ENCODE measurements at places on chromosomes 4 and X.
A peak's percentile ranks its signal among the peaks of the same experiment; 100 is the strongest.

DNA sequence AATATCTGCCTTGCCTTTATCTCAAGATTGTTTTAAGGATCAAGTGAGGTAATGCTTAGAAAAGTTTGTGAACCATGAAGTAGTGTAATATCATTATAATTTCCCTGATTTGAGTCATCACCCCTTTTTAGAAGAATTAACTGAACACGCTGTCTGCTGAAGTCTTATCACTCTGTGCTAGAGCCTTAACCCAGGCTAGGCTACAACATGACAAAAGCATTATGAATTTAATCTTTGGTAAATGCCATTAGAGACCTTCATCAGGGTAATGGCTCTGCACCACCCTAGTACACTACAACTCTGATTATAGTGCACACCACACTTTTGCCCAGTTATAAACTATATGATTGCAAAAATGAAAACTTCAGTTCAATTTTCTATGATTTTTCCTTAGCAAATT, 118.3 kb downstream of the ADGRL3 start:
- H3K27me3 ChIP-seq, result no peaks in the 10 kb centered on the region
- DNase-seq, result no peak
- H3K27ac ChIP-seq, result no peak overlapping the region
- no peaks in the 10 kb centered on the region for H3K36me3 ChIP-seq
- H3K4me3 ChIP-seq, result no peak overlapping the region
- H3K4me1 ChIP-seq, result no peaks in the 10 kb centered on the region

GRCh38 chr4:8202108-8203051, 3.3 kb downstream of the SH3TC1 start:
- no peaks in the 10 kb centered on the region for H3K27me3 ChIP-seq
- no peaks in the 10 kb centered on the region for H3K36me3 ChIP-seq
- H3K4me1 ChIP-seq, result peaks cover 62% of the 10 kb centered on the region
- DNase-seq, result peak; percentile 54
- peak overlapping the region; percentile 59 for H3K4me3 ChIP-seq
- peak overlapping the region; percentile 80 for H3K27ac ChIP-seq

- H3K27ac ChIP-seq, result no peak overlapping the region
- no peak overlapping the region for H3K4me3 ChIP-seq
- no peak for DNase-seq
- no peaks in the 10 kb centered on the region for H3K27me3 ChIP-seq
Observed at GRCh38 chrX:111868726-111869638, 7.0 kb upstream of the TRPC5OS start.

DNA sequence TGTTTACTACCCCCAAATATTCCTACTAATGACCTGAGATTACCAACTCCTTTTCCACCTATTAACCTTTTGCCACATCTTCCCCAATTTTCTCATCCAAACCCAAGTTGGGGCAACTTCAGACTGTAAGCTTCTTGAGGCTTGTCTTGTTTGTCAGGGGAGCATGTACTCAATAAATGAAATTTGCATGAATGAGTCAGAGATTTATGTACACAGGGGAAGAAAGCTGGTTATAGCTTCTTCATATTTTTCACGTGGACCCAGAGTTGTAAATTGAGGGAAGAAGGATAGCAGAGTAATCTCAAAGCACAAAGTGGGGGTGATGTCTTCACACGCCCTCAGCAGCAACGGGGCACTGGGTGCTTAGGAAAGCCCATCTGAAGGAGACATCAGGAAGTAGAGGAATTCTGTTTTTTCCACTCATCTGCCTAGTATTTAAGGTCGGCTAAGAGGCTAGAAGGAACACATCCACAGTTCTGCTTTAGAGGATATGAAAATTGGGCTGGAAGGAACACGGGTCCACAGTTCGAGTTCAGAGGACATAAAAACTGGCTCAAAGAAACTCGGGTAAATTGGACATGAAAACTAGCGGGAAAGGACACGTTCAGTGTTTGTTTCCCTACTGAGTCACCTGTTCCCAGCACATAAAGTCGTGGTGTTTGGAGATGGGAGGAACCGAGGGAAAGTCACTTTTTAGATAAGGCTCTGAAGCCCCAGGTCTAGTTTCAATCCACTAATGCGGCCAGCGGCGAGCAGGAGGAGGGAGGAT, 696 bp upstream of the CA5B start:
- peaks cover 18% of the 10 kb centered on the region for H3K4me1 ChIP-seq
- H3K4me3 ChIP-seq, result peak overlapping the region; percentile 72
- no peaks in the 10 kb centered on the region for H3K27me3 ChIP-seq
- H3K36me3 ChIP-seq, result no peaks in the 10 kb centered on the region
- H3K27ac ChIP-seq, result no peak overlapping the region

- H3K27me3 ChIP-seq, result no peaks in the 10 kb centered on the region
- DNase-seq, result no peak
- H3K4me1 ChIP-seq, result peaks cover 13% of the 10 kb centered on the region
- H3K4me3 ChIP-seq, result no peak overlapping the region
- H3K27ac ChIP-seq, result no peak overlapping the region
Observed at GRCh38 chr4:81722290-81722851, 250.7 kb upstream of the RASGEF1B start.

DNA sequence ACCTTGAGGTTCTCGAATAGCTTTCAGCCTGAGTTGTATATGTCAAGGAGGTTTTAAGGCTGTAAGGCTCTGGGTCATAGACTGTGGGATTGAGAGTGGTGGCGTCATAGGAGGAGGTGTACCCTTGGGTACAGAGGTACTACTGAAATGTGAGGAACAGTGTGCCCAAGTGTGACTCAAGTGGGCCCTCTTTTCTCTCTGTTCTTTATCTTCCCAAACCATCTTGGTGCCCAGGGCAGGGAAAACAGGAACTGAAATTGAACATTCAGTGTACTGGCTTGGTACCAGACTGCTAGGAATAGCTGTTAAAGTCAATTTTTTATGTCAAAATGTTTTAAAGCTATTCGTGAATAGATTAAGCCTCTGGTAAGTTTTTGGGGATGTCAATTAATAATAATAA, 136.2 kb upstream of the RPS6KA3 start:
- H3K4me3 ChIP-seq, result no peak overlapping the region
- H3K27ac ChIP-seq, result no peak overlapping the region
- H3K36me3 ChIP-seq, result no peaks in the 10 kb centered on the region
- no peaks in the 10 kb centered on the region for H3K27me3 ChIP-seq

GRCh38 chrX:19795307-19795706, 92.1 kb downstream of the SH3KBP1 start:
- DNase-seq, result no peak
- no peak overlapping the region for H3K27ac ChIP-seq
- no peak overlapping the region for H3K4me3 ChIP-seq
- H3K4me1 ChIP-seq, result peaks cover 23% of the 10 kb centered on the region

DNA sequence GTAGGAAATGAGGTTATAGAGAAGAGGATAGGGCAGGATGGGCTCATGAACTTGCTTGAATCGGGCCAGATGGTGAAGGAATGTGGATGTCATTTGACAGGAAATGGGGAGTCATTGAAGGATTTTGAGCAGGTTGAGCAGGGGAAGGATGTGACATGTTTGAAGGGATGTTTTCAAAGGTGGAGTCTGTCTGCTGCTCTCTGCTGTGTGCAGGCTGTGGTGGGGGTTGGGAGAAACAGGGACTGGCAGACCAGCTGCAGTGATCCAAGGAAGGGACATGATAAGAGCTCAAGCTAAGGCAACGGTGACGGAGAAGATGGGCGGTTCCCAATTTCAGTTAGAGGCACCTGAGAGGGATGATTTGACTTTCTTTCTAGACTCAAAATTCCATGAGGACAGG, 14.0 kb upstream of the XPNPEP2 start:
- H3K36me3 ChIP-seq, result no peaks in the 10 kb centered on the region
- H3K27me3 ChIP-seq, result no peaks in the 10 kb centered on the region
- no peak overlapping the region for H3K27ac ChIP-seq
- DNase-seq, result no peak

DNA sequence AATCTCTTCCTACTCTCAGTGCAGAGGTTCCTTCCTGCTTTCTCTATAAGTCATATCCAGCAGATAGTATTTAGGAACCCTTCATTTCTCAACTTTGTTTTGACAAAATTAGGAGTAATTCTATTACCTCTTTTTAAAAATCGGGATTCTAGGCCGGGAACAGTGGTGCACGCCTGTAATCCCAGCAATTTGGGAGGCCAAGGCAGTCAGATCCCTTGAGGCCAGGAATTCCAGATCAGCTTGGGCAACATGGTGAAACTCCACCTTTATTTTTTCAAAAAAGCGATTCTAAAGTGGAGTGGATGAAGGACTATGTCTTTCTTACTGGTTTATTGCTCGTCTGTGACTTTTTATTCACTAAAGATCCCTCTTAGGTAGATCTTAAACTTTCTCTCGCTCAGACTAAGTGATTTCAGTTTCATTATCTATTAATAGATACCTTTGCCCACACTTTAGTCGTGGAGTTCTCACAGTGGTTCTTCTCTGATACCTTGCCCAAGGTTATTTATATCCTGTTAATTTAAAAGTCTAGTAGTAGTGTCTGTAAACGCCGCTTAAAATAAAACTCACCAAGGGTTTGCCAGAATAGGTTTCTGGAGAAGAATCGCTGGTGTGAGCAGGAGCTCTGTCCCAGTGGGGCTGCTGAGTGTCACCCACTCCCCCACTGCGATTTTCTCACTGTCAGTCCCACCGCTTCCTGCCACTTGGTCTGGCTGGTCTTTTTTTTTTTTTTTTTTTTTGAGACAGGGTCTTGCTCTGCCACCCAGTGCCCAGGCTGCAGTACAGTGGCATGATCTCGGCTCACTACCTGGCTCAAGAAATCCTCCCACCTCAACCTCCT, 27.0 kb upstream of the TMEM131L start:
- H3K27me3 ChIP-seq, result no peaks in the 10 kb centered on the region
- DNase-seq, result peak; percentile 79
- H3K4me3 ChIP-seq, result peak overlapping the region; percentile 48
- H3K4me1 ChIP-seq, result peaks cover 50% of the 10 kb centered on the region

DNA sequence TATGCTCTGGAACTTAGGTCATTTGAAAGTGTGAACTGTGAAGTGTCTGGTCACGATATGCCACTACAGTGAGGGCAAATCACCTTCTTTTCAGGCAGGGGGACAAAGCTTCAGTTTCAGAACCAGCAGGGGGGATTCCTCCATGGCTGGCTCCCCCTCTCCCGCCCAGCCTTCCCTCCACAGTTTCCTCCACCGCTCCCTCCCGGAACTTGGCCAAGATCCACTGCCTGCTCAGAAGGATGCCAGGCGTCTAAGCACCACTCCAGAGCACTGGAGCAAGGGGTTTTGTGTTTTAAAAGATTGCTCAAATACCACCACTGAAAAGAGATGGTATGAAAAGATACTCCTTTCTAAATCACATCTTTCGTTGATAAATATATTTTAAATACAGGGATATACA, 126.9 kb downstream of the ELOVL6 start:
- DNase-seq, result no peak
- no peaks in the 10 kb centered on the region for H3K27me3 ChIP-seq
- H3K4me3 ChIP-seq, result no peak overlapping the region
- no peaks in the 10 kb centered on the region for H3K36me3 ChIP-seq
- no peak overlapping the region for H3K27ac ChIP-seq
- no peaks in the 10 kb centered on the region for H3K4me1 ChIP-seq

- no peak overlapping the region for H3K4me3 ChIP-seq
- no peaks in the 10 kb centered on the region for H3K27me3 ChIP-seq
- H3K27ac ChIP-seq, result no peak overlapping the region
- no peaks in the 10 kb centered on the region for H3K4me1 ChIP-seq
Observed at GRCh38 chr4:186414390-186414789, 141.0 kb downstream of the MTNR1A start.

DNA sequence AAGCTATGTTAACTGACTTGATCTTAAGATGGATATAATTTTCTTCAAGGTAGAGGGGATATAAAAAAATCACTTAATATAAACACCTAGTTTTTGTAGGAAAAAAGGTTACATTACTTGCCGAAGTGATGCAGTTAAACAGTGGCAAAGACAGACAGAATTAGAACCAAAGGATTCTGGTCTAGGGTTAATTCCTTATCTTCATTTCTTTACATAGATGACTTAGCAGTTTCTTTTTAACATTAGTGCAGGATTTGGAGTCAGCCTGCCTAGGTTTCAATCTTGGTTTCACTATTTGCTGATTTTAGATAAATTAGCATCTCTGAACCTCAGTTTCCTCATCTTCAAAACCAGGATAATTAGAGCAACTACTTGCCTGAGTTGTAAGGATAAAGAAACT, 14.3 kb downstream of the ZAR1 start:
- no peak overlapping the region for H3K27ac ChIP-seq
- H3K36me3 ChIP-seq, result peaks cover 58% of the 10 kb centered on the region
- H3K27me3 ChIP-seq, result no peaks in the 10 kb centered on the region

Data from B cell (primary cell).